ENCODE measurements at places on chromosomes 5 and 9.

GRCh38 chr5:81848362-81848880 lies 97.5 kb upstream of the SSBP2 start:
- no peak for DNase-seq

- peak; percentile 27 for DNase-seq
Measured at GRCh38 chr5:142866563-142867275, 96.5 kb downstream of the ARHGAP26 start.

DNA sequence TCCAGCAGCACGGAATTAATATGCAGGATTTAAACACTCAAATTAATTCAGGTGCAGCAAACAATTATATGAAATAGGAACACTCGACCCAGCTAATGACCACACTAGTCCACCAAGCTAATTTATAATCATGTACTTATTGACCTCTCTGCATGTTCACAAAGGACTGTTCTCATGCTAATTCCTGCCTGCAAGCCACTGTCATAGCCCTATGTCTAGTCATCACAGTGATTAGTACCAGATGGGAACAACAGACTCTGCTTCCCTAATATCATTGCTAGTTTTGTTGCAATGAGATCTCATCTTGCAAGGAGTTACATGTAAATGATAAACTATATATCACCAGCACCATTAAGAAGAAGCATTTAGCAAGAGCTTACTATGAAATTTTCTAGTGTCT lies 553.0 kb upstream of the GRAMD2B start:
- no peak for DNase-seq

- DNase-seq = no peak
Measured at GRCh38 chr9:129486756-129487657, 133.9 kb downstream of the C9orf50 start.

DNA sequence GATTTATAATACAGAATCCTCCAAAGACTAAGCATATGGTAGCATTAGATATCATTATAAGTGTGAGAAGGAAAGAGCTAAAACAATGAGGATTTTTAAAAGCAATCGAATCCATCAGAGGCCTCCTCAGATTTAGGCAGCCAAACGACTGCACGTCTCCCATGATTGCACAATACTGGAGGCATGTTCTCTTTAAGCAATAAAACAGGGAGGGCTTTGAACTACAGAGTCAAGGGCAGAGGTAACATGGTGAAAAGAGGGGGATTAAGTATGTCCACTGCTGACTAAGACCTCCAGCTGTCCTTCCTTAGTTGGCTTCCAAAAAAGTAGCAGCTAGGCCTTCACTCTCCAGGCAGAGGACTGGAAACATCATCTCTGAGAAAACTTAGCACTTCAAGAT lies 298.7 kb upstream of the RGMB start:
- no peak for DNase-seq

- no peak for DNase-seq
Measured at GRCh38 chr5:117161718-117162335, 587.2 kb upstream of the SEMA6A start.

DNA sequence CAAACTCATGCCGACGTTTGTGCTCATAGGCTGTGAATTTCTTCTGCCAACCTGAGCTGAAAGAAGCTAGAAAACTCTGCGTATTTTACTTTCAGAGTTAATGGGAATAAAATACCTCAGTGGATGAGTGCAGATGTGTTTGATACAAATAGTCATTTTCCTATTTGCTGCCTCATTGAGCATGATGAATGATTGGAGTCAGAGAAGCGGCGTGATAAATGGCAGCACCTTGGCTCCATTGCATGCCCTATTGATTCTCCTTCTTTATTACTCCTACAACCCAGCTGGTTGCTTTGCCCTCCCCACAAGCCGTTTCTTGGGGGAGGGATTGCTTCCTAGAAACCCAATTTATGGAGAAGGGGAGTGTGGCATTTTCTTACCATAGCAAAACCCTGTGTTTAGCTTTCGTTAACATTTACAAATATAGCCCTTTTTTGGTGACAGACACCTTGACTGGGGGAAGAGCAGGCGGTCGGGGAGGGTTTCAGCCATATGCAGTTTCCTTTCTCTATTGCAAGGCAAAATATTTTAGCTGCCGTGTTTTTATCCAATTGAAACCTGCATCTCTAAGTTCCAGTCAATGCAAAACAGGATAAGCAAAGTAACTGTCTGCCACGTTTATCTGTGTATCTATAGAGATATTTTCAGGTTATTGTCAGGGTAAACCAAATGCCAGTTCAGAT lies 93.1 kb upstream of the TBCA start:
- DNase-seq = no peak

GRCh38 chr5:149780043-149780737 lies 50.1 kb downstream of the PPARGC1B start:
- no peak for DNase-seq

- no peak for DNase-seq
Measured at GRCh38 chr9:114289106-114289505, 33.8 kb upstream of the ORM1 start.

- no peak for DNase-seq
Measured at GRCh38 chr5:125659316-125660023, 763.7 kb upstream of the GRAMD2B start.

DNA sequence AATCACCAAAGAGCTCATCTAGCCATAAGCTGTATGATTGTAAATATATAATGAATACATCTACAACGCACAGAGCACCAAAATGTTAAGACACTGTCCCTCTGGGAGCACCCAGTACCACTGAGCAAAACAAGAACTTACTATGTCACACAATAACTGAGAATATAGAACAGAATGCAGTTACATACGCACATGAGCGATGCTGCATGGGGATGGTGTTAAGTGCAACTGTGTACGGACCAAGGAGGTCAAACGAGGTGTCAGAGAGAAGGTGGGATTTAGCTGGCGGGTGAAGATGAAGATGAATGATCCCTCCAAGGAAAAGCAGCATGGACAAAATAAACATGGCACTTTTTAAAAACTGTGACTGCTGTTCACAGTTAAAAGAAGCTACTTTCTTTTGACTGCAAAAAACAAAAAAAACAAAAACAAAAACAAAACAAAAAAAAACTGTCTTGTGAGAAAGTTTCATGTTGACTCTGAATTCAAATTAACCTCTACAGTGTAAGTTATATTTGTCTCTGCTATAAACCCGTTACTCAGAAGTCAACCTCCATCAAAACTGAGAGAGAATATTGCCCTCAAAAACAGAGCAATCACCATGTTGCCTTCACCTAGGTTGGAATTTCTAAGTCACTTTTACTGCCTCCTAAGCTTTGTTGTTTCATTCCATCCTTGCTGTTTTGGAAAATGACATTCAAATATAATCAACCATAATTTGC lies 169.6 kb upstream of the GNA14 start:
- DNase-seq = no peak

DNA sequence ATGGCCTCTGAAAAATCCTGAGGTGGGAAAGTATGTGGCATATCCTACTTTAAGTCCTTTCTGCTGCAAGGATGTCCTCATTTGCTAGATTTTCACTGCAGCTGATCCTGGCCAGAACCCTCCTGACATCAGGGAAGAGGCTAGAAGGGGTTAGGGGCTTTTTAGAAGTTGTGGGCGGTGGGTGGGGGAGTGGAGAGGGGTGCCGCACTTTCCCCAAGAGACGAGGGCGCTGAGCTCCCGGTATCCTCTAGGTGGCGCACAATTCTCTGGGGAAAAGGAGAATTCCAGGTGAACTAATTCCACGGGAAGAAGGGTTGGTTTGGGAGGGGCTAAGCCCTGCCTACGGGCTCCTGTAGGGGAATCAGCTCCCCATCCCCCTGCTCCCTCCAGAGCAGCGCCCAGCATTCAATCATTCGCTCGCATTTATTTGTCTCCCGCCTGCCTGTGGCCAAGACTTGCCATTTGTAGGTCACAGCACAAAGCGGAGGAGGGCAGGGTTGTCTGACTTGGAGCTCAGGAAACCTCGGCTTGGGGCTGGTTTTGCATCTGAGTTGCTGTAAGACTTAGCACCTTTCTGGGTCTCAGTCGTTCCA lies 42.9 kb upstream of the HAND1 start:
- no peak for DNase-seq

GRCh38 chr5:169512385-169512784 lies 71.2 kb upstream of the SPDL1 start:
- no peak for DNase-seq

DNA sequence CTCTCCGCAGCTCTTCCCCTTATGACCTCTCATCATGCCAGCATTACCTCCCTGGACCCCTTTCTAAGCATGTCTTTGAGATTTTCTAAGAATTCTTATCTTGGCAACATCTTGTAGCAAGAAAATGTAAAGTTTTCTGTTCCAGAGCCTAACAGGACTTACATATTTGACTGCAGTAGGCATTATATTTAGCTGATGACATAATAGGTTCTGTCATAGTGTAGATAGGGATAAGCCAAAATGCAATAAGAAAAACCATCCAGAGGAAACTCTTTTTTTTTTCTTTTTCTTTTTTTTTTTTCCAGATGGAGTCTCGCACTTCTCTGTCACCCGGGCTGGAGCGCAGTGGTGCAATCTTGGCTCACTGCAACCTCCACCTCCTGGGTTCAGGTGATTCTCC lies 20.7 kb upstream of the IL13 start:
- DNase-seq = no peak

DNA sequence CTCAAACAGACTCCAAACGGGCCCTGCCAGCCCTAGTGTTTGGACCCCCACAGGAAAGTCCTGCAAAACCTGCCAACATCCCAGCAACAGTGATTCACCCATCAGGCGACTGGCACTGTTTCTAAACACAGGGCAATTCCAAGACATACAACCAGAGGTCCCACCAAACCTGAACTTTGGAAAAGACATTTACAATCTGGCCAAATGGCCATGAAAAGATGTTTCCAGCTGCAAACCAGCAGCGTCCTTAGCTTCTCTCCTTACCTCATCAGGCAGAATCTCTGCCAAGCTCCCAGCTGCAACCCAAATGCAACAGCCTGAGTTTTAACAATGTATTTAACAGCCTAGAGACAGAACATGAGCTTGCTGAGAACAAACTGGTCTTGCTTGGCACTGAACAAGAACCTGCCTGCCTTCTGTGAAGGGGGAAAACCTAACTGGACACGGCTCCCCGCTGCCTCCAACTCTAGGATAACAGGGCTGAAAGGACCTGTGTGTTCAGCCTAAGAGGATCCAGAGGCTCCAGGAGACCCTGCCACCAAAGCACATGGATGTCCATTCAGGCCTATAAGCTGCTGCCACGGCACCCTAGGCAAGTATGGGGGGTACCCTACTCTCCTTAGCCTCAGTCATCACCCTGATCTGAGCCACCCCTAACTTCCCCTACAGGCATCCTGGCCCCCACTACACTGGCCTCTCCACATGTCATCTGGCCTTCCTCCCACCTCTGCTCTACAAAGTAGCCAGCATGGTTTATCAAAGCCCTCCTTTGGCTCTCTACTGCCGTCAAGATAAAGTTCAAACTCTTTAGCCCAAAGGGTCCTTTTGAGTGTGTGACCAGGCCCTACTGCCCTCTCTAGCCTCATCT lies 5.6 kb downstream of the P4HA2 start:
- no peak for DNase-seq

- no peak for DNase-seq
Measured at GRCh38 chr9:76255781-76256455, 138.3 kb downstream of the RFK start.

- DNase-seq = no peak
Measured at GRCh38 chr9:131677444-131678180, 62.3 kb downstream of the RAPGEF1 start.

DNA sequence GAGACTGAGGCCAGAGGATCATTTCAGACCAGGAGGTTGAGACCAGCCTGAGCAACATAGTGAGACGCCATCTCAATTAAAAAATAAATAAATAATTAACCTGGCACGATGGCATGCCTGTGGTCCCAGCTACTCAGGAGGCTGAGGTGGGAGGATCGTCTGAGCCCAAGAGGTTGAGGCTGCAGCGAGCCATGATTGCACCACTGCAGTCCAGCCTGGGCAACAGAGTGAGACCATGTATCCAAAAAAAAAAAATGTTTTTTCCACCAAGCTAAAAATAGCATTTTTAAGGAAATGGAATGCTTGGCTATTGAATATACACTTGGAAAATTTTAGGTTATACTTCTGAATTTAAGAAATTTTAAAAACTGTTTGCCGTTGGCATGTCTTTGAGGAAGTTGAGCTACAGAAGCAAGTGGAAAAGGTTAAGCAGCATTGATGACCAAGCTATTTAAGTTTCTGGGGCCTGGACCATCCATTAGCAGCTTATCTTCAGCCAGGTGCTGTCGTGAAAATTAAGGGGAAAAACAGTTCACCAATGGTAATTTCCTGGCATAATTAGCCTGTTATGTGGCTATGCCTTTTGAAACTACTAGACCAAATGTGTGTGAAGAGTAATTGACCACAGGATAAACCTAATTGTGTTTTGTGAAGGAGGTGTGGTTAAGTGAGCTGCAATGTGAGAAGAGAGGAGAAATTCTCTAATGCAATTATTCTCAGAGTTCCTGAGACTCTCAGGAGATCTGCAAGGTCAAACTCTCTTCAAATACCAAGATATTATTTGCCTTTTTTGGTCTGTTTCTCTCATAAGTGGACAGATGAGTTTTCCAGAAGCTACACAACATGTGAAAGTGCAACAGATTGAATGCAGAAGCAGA lies 21.0 kb downstream of the F2R start:
- no peak for DNase-seq

GRCh38 chr9:89071591-89071990 lies 80.3 kb downstream of the S1PR3 start:
- DNase-seq = no peak

GRCh38 chr5:160240350-160240749 lies 11.0 kb downstream of the FABP6 start:
- DNase-seq = no peak

GRCh38 chr9:89410641-89411350 lies 87.1 kb downstream of the SEMA4D start:
- DNase-seq = no peak

- no peak for DNase-seq
Measured at GRCh38 chr5:111127453-111128195, 35.5 kb downstream of the WDR36 start.

GRCh38 chr9:16328349-16328748 lies 542.1 kb downstream of the BNC2 start:
- no peak for DNase-seq

DNA sequence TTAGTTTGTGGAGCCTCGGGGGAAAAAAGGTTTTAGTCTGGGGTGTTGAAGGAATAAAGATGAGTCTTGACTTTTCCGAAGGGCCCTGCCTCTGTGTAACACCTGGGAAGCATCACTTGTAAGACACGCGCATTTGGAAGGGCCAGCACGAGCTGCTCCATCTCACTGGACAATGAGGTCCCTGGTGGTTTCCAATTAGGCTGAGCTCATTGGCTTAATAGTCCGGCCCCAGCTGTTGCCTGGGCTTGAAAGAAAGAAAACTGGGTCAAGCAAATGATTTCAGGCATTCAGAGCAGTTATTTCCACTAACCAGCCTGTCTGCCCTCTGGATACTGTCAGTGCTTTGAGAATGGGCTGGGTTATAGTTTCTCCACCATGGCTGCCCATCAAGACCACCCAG lies 64.5 kb downstream of the NSUN2 start:
- no peak for DNase-seq

Data from activated T-helper 2 cell treated with anti-CD3 and anti-CD28 coated beads, Interferon-gamma antibody, Interleukin-2, Interleukin-4, amounts not matched to agents 10 μg/mL and 5 μg/mL and 100 μg/mL, durations not matched to agents 14 hours and 24 hours and 36 hours (primary cell).